Activated CD8-positive, alpha-beta T cell treated with anti-CD3 and anti-CD28 coated beads for 36 hours (primary cell): ENCODE measurements at places on chromosomes 16 and 17. TPM values are rescaled to one million over a fixed set of nuclear protein-coding genes. Genes with fewer than 3 reads are reported as not detected.

Gene NAGS
- total RNA-seq: 1.7 TPM

Gene FAM222B
- 14.7 TPM for total RNA-seq

Gene RABEP1
- 60.6 TPM for total RNA-seq

Gene FAM20A
- not detected for total RNA-seq

Gene CSH2
- not detected for total RNA-seq

- DNase-seq: peak; percentile 36
- H3K27ac ChIP-seq: peak overlapping the region; percentile 88
- peaks cover 8% of the 10 kb centered on the region for H3K36me3 ChIP-seq
- H3K4me3 ChIP-seq: peak overlapping the region; percentile 95
- H3K4me1 ChIP-seq: peaks cover 39% of the 10 kb centered on the region
Observed at GRCh38 chr16:53503991-53504663, 1.1 kb upstream of the AKTIP start.
